ENCODE measurements at places on chromosomes 4 and X.

DNA sequence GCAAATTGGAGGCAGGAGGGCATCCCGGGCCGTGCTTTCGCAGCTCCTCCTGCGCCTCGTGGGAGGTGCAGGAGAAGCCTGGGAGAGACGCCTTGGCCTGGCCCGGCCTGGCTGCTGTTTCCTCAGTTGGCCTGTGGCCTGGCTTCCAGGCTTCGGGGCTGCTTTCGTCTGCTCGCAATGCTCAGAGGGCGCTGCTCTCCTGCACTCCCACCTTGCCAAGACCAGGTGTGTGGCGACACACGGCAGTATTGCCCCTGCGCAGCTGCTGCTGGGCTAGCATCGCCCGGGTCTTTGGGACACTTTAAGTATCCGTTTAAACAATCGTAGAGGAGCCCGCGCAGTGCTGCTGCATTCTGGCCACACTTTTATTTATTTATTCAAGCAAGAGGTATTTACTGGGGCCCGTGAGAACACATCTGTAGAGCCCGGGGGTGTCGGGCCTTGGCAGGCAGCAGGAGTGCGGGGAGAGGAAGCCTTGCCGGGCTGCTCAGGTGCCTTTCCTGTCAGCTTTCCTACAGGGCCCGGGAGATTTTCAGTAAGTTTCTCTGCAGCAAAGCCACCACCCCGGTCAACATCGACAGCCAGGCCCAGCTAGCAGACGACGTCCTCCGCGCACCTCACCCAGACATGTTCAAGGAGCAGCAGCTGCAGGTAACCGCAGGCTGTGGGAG lies 26.2 kb upstream of the HGFAC start:
- DNase-seq, result no peak

DNA sequence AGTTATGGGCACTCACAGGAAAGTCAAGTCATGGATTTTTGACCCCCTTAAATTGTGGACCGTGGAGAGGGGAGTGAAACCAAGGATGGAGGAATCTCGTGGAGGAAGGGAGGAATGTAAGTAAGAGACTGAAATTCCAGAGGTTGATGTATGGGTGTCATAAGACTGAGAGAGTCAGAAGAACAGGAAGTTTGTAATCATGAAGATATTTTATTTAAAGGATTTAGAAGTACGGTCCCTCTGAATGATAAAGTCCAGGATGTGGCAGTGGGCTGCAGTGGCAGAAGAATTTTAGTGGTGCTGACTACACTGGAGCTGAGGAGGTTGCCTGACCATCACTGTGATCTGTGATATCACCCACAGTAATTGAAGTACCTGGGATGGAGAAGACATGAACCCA lies 57.8 kb downstream of the DCLK2 start:
- DNase-seq, result no peak

- DNase-seq, result no peak
These were observed 23.2 kb upstream of the FAM90A26 start for GRCh38 chr4:9146967-9147366.

GRCh38 chr4:10006231-10006600 lies 15.1 kb downstream of the SLC2A9 start:
- DNase-seq, result no peak

DNA sequence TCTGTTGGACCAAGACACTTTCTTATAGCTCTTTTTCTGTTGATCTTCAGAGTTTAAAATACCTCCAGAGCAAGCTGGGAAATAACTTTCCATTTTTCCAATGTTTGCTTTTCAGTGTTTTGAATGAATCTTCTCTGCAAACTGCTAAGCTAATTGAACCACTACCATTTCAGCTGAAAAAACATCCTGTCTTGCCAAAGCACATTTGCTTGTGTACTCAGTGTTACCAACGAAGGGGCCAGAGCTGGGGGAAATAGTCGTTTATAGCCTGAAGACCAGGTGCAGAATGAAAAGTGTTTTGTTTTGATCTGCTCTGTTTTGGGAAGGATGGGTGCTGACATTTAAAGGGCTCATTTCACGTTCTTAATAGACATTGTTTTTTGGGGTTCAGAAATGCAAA lies 88.4 kb upstream of the CLNK start:
- peak; percentile 88 for DNase-seq

DNA sequence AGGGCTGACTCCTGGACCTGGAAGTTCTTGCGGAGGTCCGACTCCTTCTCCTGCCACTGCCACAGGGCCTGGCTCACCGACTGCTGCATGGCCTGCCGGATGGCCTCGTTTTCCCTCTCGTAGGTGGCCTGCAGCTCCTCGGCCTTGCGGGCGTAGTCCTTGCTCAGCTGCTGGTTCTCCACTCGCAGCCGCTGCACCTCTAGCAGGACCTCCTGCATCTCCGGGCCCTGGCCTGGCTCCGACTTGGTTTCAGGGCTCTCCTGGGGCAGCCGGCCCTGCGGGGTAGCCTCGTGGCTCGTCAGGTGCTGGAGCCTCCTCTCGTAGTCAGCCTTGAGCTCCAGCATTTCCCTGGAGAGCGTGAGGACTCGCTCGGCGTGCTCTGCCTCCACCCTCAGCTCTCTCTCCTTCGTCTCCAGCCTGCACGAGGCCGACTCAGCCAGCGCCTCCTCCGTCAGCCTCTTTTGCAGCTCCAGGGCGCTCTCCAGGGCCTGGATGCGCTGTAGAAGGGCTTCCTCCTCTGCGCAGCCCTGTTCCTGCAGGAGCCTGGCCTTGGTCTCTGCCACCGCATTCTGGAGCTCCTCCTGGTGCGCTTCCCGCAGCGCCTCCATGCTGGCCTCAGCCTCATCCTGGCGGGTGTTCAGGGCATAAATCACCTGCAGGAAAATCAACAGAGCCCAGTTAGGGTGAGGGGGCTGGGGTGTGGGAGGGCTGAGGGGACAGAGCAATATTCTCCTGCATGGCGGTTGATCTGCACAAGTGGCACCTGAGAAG lies 72.2 kb downstream of the FAM184B start:
- DNase-seq, result no peak

GRCh38 chr4:113467581-113467980 lies 294.0 kb downstream of the CAMK2D start:
- no peak for DNase-seq

- DNase-seq, result no peak
These were observed 200.9 kb upstream of the PSAPL1 start for GRCh38 chr4:7635445-7636239.

DNA sequence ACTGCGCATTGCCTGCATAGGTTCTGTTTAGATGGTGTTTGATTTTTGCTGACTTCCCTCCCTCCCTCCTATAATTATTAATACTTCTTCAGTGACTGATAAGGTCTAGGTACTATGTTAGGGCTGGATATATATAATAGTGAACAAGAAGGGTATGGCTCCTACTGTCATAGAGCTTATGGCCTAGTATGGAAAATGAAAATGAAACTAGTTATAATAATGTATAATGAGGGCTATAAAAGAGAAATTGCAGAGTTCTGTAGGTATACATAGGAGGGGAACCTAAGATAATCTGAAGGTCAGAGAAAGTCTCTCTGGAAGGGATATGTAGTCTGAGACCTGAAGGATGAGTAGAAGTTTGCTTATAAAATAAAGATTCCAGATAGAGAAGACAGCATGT lies 102.1 kb downstream of the DCK start:
- no peak for DNase-seq

- no peak for DNase-seq
These were observed 6.4 kb upstream of the FRMPD3 start for GRCh38 chrX:107442914-107443527.

GRCh38 chr4:24680746-24681448 lies 96.5 kb upstream of the DHX15 start:
- no peak for DNase-seq

- DNase-seq, result peak; percentile 90
These were observed 136.1 kb downstream of the C4orf33 start for GRCh38 chr4:129231945-129232588.

- no peak for DNase-seq
These were observed 72.9 kb downstream of the ADAMTS3 start for GRCh38 chr4:72496119-72496518.

- no peak for DNase-seq
These were observed 88.4 kb downstream of the GPR143 start for GRCh38 chrX:9677098-9677739.

- peak; percentile 3 for DNase-seq
These were observed 30.3 kb upstream of the GLRB start for GRCh38 chr4:157045507-157046127.

GRCh38 chr4:59553063-59553720 lies 1646.9 kb upstream of the ADGRL3 start:
- DNase-seq, result peak; percentile 3

DNA sequence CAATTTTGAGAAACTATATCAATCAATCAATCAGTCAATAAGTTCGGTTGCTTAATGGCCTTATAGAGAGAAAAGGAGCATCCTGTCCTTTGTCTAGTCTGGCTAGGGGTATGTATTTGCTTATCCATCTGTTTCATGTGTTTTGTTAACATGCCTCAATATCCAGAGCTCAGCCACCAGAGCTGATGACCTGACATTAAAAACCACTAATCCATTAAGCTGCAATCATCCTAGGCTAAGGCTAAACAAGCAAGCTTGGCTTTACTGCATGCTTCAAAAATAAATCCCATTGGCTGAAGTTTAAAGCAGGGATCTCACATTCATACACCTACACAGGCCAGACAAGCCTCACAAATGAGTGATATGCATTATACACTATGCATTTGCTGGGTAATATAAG lies 139.7 kb downstream of the INPP4B start:
- DNase-seq, result no peak

GRCh38 chr4:8352368-8353157 lies 83.0 kb downstream of the HTRA3 start:
- no peak for DNase-seq

DNA sequence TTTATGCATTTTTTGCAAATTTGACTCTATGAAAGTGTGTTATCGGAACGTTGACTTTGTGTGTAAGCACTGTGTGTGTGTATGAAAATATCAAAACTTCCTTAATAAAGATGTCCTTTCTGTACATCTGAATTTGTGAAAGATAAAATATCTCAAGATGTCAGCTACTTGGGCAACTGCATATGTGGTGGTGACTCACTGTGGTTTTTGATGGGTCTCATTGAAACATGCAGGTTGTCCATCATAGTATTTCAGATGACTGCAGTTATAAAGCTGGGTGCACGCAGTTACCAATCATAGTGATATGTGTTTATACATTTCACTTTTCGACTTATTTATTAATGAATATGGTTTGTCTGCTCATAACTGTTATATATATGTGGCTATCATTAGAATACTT lies 19.7 kb upstream of the BBS12 start:
- DNase-seq, result no peak

DNA sequence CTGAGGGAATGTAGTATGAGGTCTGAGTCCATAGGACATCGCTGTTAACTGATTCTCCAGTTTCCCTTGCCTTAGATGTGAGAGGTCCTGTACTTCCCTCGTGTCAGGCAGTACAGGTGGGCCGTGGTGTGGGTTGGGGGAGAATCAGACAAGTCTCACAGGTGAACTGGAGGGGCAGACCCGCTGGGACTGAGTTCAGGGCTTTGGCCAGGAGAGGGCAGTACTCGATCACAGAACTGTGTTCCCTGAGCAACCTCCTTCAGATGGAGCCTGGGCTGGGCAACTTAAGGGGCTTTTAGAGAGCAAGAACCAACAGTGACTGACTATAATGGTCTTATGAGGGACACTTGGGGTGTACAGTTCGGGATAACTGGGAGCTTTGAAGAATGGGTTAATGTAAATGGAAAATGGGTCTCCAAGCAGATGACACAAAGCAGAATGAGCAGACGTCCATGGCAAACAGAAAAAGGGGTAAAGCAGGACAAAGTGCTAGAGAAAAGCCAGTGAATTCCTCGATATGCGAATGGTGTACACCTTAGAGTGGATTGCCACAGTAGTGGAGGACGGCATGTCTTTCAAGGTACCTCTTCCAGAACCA lies 83.6 kb downstream of the CCNG2 start:
- no peak for DNase-seq

DNA sequence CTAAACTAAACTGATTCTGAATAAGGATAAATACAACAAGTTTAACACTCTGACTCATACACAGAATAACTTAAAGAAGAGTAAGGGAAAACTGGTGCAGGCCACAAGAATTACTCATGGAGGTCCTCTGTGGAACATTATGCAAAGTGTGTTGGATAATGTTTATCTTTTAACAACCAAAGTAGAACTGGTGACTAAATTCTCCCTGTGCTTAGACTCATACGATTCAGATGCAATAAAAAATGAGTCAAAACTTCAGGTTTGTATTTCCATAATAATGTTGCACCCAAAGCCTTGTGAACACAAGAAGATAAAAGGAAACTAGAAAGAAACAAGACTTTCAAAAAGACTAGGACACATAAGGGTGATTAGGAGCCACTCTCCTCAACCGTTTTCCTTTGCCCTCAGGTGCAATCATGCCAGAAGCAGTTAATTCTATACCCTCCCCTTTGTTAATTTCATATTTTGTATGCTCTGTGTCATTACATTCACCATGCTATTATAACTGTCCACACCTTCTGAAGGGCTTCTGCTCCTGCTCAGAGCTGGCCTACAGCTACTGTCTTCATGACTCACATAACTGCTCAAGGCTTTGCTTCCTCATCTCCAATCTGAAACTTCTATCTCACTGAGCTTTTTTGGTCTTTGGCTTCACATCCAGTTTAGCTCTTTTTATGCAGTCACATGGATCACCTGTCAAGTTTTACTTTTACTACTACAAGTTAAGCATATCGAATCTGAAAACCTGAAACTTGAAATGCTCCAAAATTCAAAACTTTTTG lies 60.2 kb downstream of the KCNIP4 start:
- no peak for DNase-seq

DNA sequence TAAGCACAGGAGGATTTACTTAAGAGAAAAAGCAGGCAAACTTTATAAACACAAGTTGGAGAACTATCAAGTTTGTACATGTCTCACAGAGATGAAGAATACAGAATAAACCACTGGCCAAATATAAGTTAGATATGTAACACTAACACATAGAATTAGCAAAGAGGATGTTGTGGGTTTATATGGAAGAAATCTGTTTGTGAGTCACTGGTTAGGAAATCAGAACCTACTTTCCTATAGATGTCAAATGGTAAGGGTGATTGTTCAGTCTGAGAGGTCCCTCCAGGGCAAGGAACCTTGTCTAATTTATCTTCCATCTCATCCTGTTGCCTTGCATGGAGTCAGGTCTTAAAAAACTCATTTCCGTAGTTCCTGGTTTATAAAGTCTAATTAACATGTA lies 14.8 kb upstream of the ART3 start:
- no peak for DNase-seq

DNA sequence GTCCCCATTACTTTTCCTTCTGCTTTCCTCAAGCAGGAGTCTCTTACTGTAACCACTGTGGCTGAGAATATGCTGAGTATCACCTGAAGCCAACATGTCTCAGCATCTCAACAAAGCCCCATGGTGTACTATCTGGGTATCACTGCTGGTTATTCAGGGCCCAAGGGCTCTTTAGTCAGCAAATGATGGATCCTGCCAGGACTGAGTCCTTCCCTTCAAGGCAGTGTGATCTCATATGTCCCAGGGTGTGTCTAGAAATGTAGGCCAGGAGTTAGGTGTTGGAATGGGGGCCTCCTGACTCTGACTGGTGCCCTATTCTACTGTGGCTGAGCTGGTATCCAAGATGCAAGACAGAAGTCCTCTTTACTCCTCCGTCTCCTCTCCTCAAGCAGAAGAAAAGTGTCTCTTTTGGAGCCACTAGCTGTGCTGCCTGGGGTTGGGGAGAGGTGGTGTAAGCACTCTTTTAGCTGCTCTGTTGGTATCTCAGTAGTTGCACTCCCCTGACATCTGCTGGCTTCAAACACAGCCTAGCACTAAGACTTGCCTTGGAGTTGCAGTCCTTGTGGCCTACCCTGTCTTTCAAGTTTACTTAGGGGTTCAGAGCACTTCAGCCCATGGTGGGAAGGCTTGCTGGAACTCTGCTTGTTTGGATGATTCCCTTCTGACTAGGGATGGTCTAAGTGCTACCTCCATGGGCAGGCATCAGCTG lies 28.6 kb downstream of the OCIAD2 start:
- DNase-seq, result no peak
